ENCODE measurements at places on chromosomes 16 and 17.

- DNase-seq = no peak
Measured at GRCh38 chr16:69762814-69763598, 874 bp downstream of the WWP2 start.

DNA sequence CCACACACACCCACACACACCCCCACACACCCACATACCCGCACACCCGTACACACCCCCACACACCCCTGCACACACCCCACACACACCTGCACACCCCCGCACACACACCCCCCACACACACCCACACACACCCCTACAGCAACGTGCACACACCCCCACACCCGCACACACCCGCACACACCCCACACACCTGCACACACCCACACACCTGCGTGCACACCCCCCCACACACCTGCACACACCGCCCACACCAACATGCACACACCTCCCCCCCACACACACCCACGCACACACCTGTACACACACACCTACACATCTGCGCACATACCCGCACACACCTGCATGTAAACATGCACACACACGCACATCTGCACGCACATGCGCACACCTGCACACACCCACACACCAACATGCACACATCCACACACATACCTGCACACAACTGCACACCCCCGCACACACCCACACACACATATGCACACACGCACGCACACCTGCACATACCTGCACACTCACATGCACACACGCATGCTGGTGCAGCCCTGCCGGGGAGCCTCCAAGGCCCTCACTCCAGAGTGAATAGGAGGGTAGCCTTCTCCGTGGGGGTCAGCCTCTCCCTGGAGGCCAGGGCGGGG, 7.5 kb downstream of the ASPSCR1 start:
- no peak for DNase-seq

DNA sequence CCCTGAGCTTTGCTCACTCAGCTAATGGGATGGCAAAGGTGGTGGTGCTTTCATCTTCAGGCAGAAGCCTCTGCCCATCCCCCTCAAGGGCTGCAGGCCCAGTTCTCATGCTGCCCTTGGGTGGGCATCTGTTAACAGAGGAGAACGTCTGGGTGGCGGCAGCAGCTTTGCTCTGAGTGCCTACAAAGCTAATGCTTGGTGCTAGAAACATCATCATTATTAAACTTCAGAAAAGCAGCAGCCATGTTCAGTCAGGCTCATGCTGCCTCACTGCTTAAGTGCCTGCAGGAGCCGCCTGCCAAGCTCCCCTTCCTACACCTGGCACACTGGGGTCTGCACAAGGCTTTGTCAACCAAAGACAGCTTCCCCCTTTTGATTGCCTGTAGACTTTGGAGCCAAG, 5.7 kb upstream of the MAPK8IP3 start:
- DNase-seq = no peak

DNA sequence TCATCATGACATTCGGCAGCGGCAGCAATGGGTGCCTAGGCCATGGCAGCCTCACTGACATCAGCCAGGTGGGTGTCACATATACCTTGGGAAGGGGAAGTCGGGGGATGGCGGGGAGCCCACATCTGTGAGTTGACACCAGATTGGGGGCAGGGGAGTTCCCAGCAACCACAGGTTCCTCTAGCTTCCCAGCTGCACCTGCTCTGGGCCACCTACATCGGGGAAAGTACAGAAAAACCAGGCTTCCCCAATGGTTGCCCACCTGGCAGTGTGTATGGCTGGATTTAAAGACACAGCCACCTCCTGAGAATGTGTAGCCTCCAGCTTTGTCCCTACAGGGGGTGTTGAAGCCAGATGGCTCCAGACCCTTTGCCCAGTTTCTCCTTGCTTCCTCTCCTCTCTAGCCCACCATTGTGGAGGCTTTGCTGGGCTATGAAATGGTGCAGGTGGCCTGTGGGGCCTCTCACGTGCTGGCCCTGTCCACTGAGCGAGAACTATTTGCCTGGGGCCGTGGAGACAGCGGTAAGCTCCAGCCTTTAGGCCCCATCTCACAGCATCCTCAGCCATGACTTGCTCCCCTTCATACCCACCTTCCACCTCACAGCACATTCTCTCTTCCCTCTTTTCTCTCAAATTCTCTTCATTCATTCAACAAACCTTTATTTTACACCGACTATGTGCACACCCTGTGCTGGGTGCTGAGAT, 5.0 kb upstream of the TRAF4 start:
- peak; percentile 50 for DNase-seq

DNA sequence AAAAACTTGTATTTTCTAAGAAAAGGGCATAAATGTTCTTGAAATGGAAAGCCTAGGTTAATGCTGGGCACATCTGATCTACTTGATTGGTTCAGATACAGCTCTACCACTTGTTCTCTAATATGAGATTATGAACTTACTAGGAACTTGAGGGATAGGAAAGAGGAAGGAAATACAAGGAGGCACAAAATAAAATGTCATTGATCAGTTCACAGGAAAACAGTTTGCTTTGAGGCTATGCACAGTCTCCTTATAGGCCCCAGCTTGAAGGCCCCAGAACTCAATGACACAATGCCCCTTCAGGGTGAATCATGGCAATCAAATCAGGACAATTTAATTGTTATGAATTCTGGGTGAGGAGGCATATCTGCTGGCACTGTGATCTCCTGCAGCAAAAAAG, 27.1 kb downstream of the NXPH3 start:
- no peak for DNase-seq

DNA sequence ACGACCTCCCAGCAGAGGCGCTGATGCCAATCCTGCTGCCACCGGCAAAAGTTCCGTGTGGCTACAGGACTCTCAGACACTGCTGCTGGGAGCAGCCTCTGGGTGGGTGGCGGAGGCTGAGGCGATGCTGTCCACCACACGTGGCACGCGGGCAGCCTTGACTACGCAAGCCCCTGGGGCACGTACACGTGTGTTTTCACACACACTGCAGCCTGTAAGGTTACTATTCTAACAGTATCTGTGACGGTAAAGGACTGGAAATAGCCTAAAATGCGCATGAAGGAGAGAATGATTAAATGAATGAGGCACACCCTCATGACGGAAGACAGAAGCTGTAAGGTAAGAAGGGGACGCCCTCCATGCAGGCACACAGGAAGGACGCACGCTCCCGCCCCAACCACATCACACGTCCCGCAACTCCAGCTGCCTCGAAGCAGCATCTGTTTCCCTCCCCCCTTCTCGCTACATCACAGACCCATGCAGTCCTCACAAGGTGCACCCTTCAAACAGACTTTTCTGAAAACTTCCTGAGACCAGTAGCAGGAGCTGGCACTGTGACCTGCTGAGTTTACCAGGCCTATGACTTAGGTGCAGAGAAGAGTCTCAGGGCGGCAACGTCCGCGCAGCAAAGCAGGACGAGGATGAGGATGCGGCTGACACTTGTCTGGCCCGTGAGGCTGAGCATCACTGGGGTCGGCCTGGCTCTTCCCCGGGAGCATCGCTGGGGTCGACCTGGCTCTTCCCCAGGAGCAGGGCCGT, 28.7 kb upstream of the FASN start:
- DNase-seq = peak; percentile 52

GRCh38 chr17:47733047-47733673, at the start of gene TBX21:
Gene TBX21, plus strand, starts transcription at chr17:47733236. Its CDS starts 219 bp downstream, at chr17:47733455.
- DNase-seq = peak; percentile 89

All from stimulated activated CD8-positive, alpha-beta memory T cell treated with anti-CD3 and anti-CD28 coated beads, Interleukin-4, amount 100 ng/mL, for 24 hours (primary cell).